ENCODE measurements at places on chromosomes 6 and 20. TPM values are rescaled to one million over a fixed set of nuclear protein-coding genes. Genes with fewer than 3 reads are reported as not detected.

DNA sequence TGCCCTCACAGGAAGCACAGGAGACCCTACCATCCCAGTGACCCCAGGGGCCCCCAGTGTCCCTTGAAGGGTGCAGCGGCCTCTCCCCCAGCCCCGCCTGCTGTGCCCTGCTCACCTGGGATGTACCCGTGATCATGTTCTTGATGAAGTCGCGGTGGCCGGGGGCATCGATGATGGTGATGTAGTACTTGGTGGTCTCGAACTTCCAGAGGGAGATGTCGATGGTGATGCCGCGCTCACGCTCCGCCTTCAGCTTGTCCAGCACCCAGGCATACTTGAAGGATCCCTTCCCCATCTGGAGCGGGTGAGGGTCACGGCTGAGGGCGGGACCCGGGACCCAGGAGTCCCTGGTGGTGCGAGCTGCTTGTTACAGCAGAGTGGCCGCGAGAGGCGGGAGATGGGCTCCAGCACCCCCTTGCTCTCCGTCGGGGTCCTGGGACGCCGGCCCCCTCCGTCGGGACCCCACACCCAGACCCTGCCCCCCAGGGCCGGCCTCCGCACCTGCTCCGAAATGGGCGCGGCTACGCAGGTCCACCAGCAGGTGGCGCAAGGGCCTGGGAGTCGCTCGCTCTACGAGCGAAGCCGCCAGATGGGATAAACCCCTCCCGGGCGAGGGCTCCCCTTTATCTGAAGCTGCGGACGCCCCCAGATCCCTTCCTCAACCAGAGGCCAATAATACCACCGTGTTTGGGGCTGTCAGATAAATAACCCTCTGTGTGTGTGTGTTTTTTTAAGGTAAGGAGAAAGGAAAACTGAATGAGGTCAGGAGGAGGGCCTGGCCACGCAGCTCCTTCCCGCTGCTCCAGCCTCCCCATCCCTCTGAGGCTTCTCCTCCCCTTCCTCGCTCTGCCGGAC, 2.9 kb downstream of the EEF1A2 start:
- no peak for DNase-seq

The MRPS18A gene
- 49.2 TPM for polyA plus RNA-seq

The TUBB2B gene
- 153 TPM for polyA plus RNA-seq

GRCh38 chr6:135871878-135872277, 20.4 kb downstream of the PDE7B start:
- no peak for DNase-seq

The HLA-DQA2 gene
- 0.37 TPM for polyA plus RNA-seq

- no peak for DNase-seq
Measured at GRCh38 chr20:7722564-7722963, 217.7 kb downstream of the HAO1 start.
